ENCODE measurements at places on chromosomes 12 and 14.
A peak's percentile ranks its signal among the peaks of the same experiment; 100 is the strongest.

- DNase-seq, result no peak
Measured at GRCh38 chr12:131192951-131193350, 239.2 kb downstream of the ADGRD1 start.

DNA sequence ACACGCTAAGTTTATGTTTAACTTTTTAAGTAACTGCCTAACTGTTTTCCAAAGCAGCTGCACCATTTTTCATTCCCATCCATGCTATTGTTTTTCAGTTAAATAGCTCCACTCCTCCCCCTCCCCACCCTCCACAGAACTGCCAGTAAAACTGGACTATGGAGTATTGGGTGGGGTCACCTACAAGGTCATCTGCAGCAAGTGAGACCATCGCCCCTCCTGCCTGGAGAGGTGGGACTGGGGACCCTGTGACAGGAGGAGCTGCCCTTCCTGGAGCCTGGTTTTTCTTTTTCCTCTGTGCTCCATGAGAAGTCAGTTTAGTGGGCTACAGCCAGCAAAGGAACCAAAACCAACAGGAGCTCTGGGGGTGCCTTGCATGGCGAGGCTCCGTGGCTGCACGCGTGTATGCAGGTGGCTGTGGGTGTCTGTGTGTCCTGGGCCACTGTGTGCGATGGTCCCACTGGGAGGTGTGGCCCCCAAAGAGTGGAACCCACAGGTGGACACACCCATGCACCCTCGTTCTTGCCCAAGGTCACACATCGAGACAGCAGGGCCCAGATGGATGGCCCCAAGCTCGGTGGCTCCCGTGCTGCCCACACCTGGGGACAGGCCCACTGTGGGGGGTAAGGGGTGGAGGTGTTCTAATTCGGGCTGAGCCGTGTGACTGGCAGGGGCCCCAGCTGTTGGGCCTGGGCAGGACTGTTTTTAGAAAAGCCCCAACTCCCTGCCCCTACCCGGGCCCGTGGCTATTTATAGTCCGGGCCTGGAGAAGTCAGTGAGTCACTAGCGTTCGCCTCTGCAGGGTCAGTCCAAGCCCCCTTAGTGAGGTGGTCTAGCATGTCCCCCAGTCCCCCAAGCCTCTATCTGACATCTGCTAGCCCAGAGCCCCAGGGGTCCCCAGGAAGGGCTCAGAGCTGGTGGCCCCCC lies 2.3 kb upstream of the ADSS1 start:
- no peak for DNase-seq

- peak; percentile 16 for DNase-seq
Measured at GRCh38 chr12:55019784-55020183, at the start of gene NEUROD4. Gene NEUROD4, plus strand, starts transcription at chr12:55019974. Its CDS starts 6,466 bp downstream, at chr12:55026440.

DNA sequence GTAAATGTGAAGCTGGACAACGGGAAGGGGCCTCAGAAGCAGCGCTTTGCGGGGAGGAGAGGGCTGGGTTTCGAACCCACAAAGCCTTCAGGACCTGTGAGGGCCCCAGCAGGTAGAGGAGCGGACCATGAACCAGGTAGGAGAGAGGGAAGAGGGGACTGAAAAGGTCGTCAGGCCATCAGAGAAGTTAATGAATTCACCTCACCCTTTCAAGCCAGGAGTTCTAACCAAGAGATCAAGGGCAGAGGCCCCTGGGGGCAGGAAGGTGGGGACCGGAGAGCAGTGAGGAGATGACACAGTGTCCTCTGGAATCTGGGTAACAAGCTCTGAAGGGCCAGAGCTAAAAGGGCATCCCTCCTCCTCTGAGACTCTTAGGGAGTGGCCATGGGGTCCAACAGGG lies 19.4 kb downstream of the SERPINA1 start:
- no peak for DNase-seq

GRCh38 chr14:52550661-52551060 lies 1.6 kb downstream of the TXNDC16 start:
- DNase-seq, result no peak

DNA sequence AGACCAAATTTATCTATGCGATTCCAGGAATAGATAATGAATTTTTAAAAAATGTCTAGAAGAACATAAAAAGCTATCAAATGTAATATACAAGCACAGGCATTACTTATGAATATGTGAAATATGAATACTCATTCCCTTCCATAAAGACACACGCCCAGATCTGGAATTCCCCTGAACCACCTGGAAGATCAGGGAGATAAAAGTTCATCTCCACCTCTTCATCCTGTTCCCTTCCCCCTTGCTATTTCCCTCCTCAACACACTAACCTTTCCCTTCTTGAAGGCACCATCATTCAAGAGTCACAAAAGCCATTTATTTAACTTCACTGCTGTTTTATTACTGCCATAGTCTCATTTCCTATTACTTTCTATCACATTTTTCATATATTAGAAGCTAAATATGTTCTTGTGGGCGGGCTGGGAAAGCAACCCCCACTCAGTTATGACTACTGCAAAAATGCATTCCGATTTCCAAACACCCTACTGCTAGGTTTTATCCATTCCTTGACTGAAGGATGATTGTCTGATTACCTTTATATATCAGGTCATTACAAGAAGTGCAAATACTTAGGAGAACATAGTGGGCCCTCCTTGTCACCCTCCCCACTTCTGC lies 16.1 kb downstream of the FGD6 start:
- no peak for DNase-seq

- no peak for DNase-seq
Measured at GRCh38 chr12:33472299-33472698, 32.7 kb upstream of the SYT10 start.

DNA sequence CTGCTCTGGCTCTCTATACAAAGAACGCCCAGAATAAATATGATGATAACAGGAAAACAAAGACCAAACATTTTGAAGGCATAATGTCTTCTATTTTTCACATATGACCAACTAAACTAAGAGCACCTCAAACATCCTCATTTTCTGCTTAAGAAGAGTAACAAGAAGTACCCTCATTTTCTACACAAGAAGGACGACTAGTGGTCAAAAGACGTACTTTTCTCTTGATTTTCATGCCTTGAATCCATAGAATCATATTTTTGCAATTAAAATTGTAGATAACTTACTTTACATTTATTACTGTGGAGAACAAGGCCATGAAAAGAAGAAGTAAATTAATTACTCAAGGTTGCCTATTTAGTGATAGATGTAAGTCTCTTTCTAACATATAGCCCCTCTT lies 358.6 kb downstream of the DUSP6 start:
- peak; percentile 48 for DNase-seq

GRCh38 chr12:87870493-87871460 lies 158.4 kb downstream of the C12orf50 start:
- DNase-seq, result no peak

GRCh38 chr12:67456431-67456901 lies 187.3 kb downstream of the CAND1 start:
- DNase-seq, result peak; percentile 80

GRCh38 chr14:79256380-79256779 lies 954.9 kb downstream of the DIO2 start:
- no peak for DNase-seq

DNA sequence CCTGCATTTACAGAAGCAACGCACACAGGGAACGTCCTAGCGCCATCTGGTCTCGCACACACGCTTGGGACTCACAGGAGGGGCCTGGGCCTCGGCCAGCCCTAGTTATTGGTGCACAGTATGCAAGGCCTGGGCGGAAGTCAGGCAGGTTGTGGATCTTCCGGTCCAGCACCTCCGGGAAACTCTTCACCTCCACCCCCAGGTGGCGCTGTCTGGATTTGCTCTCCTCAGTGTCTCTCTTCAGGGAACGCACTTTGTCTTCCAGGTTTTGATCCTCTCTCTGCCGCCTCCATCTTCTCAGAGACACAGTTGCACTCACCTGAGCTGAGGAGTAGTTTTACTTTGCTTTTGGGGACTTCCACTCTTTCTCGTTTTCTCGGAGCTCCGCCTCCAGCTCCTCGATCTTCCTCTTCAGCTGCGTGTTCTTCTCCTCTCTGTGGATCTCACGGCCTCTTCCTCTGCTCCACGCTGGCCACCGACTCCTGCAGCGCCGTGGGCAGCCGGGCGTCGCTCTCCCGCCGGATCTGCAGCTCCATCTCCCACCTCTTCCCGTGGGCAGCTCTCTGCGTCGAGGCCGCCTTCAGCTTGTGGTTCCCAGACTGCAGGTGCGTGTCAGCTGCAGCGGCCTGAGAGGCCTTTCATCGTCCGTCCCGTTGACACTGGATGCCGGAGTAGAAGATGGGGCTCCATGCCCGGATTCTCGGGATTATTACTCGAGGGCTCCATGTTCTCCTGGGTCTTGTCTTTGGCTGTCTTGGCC lies 933.8 kb downstream of the TMEM121 start:
- no peak for DNase-seq

DNA sequence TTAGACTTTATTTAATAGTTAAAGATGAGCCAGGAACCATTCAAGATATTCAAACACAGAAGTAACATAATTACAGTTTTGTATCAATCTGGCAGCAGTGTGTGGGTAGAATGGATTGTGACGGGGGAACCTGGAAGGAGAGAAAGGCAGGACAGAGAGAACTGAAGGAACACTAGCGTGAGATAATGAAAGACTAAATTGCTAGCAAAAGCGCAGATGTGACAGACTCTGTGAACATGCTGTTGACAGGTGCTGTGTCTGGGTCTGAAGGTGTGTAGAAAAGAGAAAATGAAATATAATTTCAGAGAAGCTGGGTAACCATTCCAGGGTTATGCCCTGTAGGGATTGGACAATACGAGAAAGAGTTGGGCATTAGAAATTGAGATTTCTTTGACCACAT lies 372.3 kb downstream of the SYT1 start:
- DNase-seq, result no peak

Data from AG09309 (cell line).